Activated naive CD8-positive, alpha-beta T cell treated with anti-CD3 and anti-CD28 coated beads, Interleukin-2, amount 50 U/mL, for 24 hours (primary cell): ENCODE measurements at places on chromosomes 3 and 15.

DNA sequence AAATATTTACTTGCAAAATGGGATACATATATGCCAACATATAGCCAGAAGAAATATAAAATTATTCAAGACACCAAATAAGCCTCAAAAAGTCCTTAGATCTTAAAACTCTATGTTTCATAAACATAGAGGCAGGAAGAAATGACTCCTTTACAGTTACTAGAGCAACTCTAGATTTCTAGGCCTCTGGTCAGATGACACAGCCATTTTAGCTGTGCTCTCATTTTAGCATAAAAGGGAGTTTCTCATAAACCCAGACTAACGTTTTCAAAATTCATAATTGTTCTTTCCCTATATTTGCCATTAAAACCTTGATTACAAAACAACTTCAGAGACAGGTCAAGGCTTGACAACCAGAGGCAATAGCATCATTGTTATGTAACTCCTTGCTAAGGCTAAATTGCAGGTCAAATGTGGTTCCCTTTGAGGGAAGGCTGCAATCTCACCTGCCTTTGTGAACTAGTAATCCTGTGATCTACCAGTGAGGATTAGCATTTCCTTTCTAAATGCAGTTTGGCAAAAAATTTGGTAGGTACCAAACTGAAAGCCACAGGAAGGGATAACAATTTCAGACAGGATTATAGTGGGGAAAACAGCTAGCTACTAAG, 8.2 kb downstream of the THOC7 start:
- DNase-seq: no peak

GRCh38 chr3:123521179-123521969, 63.5 kb downstream of the HACD2 start:
- DNase-seq: no peak

DNA sequence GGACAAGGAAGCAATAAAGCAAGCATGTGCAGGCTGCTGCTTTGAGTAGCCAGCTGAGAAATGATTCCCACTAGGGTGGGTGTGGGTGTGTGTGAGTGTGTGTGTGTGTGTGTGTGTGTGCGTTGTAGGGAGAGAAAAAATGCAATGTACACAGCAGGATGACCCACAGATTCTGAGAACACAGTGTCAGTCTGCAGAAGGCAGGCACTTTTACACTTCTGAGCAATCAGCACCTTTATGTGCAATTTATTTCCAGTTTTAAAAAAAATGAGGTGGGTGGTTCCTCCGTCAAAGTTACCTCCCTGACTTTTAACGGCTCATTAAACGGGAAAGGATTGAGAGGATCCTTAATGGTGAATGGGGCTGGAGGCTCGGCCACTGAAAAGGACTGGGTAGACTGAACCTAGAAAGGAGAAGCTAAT, 38.5 kb upstream of the LIPC start:
- DNase-seq: no peak

DNA sequence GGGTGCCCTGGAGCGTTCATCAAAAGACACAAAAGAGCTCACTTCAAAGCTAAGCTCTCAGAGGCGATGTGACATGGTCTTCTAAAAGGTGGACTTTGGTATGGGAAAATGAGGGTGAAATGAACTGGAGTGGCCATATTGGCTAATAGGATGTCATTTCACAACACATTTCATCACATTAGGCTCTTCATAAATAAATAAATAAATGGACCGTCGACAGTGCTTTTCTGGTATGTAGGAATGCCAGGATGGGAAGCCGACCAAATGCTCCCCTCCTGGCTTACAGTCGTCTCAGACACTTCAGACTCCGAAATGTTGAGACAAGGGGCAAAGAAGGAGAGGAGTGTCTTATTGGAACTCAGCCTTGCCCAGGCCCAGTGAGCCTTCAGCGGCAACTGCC, 383.0 kb downstream of the NTRK3 start:
- no peak for DNase-seq

DNA sequence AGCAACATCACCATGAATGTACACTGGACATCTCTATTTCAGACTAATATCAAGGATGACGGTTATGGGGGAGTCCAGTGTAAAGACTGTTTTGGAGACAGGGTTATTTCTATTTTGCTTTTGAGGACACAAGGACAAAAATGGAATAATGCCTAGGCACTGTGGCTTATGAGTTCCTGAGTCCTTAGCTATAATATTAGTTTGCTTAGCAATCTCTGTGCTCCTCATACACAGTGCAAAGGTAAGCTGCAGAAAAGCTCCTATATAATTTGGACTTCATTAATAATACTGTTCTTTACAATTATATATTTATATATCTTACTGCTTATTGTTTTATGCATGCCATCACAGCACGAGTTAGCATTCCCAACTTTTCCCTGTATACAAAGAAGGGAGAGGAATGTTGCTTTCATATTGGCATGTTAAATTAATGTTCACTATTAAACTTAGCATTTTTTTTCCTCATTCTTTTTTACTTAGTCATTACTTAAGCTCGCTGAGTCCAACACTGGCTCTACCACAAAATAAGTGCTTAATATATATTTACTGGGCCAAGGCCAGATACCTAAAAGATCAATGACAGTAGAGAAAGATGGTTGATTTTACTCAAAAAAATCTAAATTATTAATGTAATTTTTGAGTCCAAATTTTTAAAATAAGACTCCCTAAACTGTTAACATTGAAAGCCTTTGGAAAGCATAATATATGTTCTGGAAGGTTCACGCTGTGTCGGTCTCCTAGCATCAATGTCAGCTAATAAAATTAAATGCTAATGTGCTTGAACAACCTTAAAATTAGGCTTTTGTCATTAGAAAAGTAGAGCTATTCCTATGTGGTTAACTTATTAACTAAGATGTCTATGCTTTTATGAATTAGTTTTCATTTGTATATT, 13.8 kb downstream of the THBS1 start:
- no peak for DNase-seq
